ENCODE measurements at places on chromosomes 5 and 9. TPM values are rescaled to one million over a fixed set of nuclear protein-coding genes. Genes with fewer than 3 reads are reported as not detected.

- no peak for DNase-seq
Measured at GRCh38 chr5:143106174-143106573, 297.3 kb downstream of the NR3C1 start.

GRCh38 chr9:134454476-134454857, 128.2 kb downstream of the RXRA start:
- DNase-seq = no peak

AGXT2 gene
- not detected for polyA plus RNA-seq

DNA sequence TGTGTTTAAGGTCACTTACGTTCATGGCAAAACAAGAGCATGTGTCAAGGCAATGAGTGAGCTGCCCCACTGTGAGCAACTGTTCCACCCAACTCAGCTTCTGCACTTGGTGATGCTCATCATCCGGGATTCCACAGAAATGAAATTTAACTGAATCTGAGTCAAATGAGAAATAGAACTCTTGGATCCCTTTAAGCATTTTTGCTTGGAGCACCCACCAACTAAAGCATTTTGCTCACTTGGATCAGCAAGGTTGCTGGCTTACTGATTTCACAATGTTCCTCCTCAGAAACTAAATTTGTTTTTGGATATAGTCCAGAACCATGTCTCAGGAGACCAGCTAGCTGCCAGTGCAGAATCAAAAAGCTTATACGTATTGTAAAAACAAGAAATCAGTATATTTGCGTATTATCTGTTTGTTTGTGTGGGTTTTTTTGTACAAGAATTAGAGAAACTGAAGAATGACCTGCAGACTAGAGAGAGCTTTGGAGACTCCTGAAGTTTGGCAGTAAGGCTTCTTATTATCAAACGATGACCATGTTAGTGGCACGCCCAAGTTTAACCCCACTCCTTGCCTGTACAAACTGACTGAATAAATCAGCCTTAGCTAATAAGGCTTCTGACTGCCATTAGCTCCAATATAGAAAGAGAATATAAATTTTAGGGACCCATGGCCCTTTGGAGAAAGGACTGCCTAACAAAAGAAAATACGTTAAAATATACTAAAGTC, 153.8 kb upstream of the FST start:
- no peak for DNase-seq

DNA sequence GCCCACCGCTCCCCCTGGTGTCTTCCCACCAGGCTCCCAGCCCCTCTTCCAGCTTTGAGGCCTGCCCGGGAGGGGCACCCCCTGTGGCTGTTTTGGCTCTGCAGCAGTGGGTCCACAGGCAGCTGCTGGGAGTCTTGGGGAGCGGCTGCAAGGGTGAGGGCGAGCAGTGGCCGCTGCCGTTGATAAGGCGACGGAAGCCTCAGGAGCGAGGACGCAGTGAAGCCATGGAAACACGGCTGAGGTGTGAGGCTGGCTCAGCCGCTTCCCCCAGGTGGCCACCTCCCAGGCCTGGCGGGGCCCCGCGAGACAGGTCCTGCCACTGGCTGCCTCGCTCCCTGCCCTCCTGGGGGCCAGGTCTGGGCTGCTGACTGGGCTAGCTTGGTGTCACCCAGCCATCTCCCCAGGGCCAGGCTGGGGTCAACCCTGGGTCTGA, 41.5 kb downstream of the CXXC5 start:
- DNase-seq = no peak

DNA sequence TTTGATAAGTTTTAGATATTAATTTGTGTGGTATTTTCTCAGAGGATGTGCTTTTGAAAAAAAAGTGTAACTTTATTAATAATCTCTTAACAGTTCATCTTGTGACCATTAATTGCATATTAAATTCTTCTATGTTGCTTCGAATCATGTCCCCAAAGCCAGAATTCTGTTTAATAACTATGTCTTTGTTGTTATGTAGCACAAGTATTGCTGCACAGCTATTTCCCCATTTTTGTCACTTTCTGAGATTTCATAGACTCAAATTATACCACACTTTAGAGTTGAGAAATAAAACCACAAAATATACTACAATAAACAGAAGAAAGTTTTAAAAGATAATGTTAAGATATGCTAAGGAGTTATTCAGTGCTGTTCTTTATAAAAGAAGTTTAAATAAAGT, 2.8 kb downstream of the MEF2C start:
- DNase-seq = no peak

- DNase-seq = no peak
Measured at GRCh38 chr5:31900296-31900865, 261.4 kb downstream of the PDZD2 start.

GRCh38 chr5:8478326-8478725, 609.4 kb downstream of the MTRR start:
- DNase-seq = peak; percentile 9

DNA sequence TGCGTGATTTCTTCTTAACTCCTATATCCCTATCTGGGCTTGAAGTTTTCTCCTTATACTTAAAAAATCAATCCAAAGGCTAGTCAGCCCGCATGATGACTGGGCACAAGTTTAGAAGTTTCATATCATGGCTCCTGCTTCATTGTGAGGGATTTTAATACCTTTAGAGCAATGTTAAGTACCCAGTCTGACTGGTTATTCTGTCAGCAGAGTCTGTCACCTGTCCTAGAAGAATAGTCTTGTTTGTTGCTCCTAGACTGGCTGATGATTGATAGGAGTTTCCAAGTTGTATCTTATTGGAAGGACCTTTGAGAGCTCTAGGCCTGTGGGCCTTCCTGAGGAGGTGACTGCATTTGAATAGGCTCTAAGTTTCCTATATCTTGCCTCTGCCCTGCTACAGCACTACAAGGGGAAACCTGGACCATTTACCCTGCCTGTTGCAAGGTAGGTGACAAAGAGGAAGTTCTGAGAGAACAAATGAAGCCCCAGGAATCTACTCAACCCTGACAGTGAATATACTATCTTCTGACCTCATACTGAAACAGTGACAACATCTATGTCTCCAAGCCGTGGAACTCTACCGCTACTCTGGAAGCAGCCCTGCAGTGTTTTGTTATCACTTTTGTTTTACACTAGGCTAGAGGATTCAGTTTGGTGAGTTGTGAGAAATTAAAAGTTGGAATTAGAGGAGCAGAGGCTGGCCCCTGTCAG, 66.5 kb downstream of the F2RL2 start:
- DNase-seq = no peak

DNA sequence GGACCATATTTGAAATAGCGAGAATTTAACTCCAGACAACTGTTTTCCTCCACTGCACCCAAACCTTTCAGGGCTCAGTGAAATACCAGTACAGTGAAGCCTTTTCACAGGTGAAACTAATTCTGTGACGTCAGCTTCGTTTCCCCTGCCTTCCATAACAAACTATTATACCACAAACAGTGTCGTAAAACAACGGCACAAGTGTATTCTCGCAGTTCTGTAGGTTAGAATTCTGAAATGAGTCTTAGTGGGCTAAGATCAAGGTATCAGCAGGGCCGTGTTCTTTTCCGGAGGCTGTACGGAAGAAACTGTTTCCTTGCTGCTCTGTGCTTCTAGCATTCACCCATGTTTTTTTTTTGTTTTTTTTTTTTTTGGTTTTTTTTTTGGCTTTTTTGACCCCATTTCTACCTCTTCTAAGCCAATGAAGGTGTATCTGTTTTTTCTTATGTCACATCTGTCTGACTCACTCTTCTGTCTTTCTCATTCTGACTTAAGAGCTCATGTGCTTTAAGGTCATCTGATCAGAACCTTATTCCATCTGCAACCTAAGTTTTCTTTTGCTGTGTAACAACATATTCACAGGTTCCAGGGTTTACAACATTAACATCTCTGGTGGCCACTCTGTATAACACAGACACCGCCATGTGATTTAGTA, 20.1 kb downstream of the ISOC1 start:
- DNase-seq = no peak

DRD1 gene
- polyA plus RNA-seq = not detected

- no peak for DNase-seq
Measured at GRCh38 chr5:173612948-173613347, 3.5 kb downstream of the BOD1 start.

DNA sequence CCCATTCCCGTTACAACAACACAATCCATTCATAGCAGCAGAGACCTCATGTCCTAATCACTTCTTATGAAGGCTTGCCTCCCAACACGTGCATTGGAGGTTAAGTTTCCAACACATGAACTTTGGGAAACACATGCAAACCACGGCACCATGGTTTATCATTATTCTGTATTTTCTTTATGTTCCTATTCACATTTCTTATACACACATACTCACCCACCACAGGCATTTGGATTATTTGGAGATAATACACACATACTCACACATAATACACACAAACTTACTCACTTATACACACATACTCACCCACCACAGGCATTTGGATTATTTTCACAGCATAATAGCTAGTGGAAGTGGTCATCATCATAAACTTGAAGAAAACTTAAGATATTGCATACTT, 75.6 kb downstream of the C7 start:
- peak; percentile 38 for DNase-seq

DNA sequence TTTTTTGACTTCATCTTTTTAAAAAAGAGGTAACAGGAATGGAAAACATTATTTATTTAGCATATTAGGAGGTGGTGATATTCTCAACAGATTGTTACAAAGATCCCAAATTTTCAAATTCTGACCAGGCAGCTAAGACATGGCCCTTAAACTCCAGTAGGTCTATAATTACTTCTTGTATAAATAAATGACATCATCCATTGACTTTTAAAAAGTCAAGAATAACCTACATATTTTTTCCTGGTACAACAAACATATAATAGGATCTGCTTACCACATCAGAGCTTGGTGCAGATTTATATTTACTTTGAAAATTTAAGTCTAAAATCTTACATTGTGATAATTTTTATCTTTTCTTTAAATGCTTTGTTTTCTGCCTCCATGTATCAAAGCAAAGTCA, 92.2 kb upstream of the TRPM3 start:
- DNase-seq = no peak

PCDHB11 gene
- not detected for polyA plus RNA-seq

SLIT3 gene
- polyA plus RNA-seq = 3.9 TPM

- DNase-seq = peak; percentile 22
Measured at GRCh38 chr9:22645893-22646292, 199.3 kb downstream of the DMRTA1 start.

TMEM174 gene
- polyA plus RNA-seq = not detected

RNF183 gene
- not detected for polyA plus RNA-seq

DNA sequence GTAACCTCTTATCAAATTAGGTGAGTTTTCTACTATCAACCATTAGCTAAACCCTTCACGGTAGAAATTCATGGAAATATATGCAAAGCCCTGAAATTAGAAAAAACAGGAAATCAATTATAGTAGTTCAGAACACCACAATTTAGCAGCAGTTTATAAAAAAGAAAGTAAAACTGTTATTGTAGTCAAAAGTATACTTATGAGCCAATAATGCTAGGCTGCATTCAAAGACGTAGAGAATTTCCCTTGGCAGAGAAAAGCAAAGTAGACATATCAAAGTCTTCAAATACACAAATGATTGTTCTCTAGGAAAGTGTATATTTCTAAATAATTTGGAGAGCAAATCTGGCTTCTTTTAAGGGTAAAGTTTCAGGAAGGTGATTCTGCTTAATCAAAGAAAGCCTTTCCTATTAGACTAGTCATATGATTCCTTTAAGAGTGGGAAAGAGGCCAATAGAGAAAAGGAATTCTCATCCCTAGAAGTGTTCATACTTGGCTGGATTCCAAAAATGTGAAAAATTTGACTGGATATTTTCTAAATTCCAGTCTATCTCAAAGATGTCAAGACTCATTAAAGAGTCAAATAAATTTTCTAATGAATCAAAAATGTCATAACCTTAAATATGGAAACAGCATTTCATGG, 185.5 kb downstream of the SMC2 start:
- DNase-seq = peak; percentile 43

- DNase-seq = peak; percentile 91
Measured at GRCh38 chr5:81755320-81755719, 4.4 kb upstream of the SSBP2 start.

GRCh38 chr5:66701244-66701643, 105.1 kb downstream of the MAST4 start:
- no peak for DNase-seq

DNA sequence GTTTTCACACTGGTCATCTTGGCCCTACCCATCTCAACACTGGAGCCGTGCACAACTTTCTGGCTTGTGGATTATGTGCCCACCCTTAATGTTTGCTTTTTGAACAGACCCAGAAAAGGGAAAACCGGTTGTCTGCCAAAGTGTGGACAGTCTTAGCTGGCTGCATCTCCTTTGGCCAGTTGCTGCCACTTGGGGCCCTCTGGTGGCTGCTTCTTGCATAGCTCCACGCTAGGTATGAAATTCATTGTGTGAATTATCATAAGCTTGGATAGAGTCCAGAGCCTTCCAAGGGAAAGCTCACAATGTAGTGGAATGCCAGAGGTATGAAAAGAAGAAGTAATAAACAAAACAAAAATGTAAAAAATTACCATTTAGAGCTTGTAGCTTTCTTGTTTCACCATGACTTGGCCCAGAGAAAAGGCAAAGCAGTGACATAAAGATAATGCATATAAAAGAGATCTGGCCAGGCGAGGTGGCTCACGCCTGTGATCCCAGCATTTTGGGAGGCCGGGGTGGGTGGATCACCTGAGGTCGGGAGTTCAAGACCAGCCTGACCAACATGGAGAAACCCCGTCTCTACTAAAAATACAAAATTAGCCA, 12.5 kb upstream of the SLC36A3 start:
- DNase-seq = peak; percentile 46

- no peak for DNase-seq
Measured at GRCh38 chr9:99748676-99749075, 73.0 kb upstream of the NR4A3 start.

DNA sequence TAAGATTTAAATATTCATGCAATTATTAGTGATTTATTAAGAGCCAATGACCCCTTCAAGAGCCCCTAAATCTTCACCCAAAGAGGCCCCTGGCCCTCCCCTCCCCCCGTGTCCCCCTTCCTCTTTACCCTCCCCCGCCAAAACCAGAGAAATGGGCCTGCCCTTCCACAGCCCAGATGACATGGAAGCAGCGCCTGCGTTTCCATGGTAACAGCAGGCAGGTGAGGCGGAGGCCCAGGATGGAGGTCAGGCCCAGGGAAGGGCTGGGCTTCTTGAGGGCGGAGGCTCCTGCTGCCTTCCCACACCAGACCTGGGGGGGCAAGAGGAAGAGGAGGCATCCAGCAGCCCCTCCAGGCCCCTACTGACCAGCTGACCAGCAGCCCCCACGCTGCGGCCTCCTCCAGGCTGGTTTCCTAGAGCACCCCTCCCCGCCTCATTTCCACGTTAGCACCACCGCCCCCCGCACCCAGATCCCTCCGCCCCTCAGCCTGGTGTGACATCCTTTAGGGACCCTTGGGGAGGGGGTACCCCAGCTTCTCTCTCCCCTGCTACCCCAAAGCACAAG, 37.4 kb downstream of the UNC5A start:
- DNase-seq = no peak

- DNase-seq = no peak
Measured at GRCh38 chr5:68246802-68247201, 31.2 kb downstream of the PIK3R1 start.

GRCh38 chr5:140255460-140256157, 47.3 kb downstream of the PFDN1 start:
- no peak for DNase-seq

All from foreskin keratinocyte (primary cell).